ENCODE measurements at places on chromosomes 5 and 9. TPM values are rescaled to one million over a fixed set of nuclear protein-coding genes. Genes with fewer than 3 reads are reported as not detected.

- no peak overlapping the region for H3K4me3 ChIP-seq
- no peaks in the 10 kb centered on the region for H3K36me3 ChIP-seq
- no peak overlapping the region for H3K27ac ChIP-seq
- DNase-seq = no peak
These were observed 567.0 kb downstream of the BNC2 start for GRCh38 chr9:16303506-16303905.

DNA sequence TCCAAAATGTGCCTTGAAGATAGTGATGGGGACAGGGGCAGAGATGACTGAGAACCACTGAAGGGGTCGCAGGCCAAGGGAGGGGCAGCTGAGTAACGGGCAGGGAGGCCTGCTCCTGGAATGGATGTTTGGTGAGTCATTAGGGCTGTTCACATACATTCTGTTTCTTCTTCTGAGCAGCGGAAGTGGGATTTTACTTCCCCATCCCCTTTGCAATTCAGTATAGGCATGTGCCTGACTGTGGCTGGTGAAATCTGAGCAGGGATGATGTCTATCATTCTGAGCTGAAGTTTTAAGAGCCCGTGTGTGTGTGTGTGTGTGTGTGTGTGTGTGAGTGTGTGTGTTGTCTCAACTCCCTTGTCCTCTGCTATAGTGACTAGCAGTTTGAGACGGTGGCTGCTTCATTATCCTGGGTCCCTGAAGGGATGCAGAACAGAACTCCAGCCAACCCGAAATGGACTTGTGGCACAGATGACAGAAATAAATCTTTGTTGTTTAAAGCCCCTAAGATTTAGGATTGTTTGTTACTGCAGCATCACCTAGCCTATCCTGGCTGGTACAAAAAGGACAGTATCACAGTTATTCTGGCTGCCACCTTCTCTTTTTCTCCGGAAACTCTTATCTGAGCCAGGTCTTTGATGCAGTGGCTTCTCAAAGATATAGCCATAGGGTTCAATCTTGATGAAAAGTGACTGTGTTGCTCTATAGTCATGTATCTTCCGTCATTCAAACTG, 29.2 kb upstream of the TGFBI start:
- no peaks in the 10 kb centered on the region for H3K4me1 ChIP-seq
- no peaks in the 10 kb centered on the region for H3K36me3 ChIP-seq
- H3K27ac ChIP-seq = no peak overlapping the region
- H3K4me3 ChIP-seq = no peak overlapping the region
- no peak for DNase-seq
- no peaks in the 10 kb centered on the region for H3K27me3 ChIP-seq

GRCh38 chr5:126801174-126801991, 24.4 kb downstream of the LMNB1 start:
- H3K27ac ChIP-seq = peak overlapping the region; percentile 29
- no peaks in the 10 kb centered on the region for H3K27me3 ChIP-seq
- peaks cover 21% of the 10 kb centered on the region for H3K36me3 ChIP-seq

Gene MLLT3
- 4.0 TPM for total RNA-seq

Gene NR5A1
- total RNA-seq = not detected

Gene BARHL1
- total RNA-seq = not detected

Measured in Karpas-422 (cell line).